Left renal pelvis (tissue), 4 donors: ENCODE measurements at places on chromosomes 16 and 17.

GRCh38 chr17:31226373-31226772, 70.7 kb downstream of the OMG start:
- DNase-seq: no peak

- no peak for DNase-seq
These were observed 85.9 kb upstream of the GSE1 start for GRCh38 chr16:85527042-85527766.

- DNase-seq: no peak
These were observed 15.2 kb downstream of the SOCS3 start for GRCh38 chr17:78344666-78345065.

- DNase-seq: no peak
These were observed 311.4 kb downstream of the SEC14L1 start for GRCh38 chr17:77451894-77452852.

DNA sequence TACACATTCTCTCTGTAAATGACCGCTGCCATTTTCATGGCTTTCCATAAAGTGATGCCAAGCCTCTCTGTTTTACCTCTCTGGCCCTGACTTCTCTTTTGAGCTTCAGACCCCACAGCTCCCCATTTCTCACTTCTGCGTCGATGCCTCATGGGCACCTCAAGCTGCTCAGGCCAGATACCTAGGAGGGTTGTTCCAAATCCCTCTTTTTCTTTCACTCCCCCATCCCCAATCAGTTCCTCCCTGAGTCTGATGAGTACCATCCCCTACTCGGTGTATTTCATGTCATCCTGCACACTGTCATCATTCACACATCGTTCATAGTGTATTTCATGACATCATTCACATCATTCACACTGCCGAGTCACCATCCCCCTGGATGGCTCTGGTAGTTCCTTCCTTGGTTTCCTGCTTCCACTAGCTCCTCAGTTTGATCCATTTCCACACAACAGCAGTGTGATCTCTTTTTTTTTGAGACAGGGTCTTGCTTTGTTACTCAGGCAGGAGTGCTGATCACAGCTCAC, 43.1 kb downstream of the NTN1 start:
- DNase-seq: no peak
